ENCODE measurements at places on chromosomes 5 and 9. TPM values are rescaled to one million over a fixed set of nuclear protein-coding genes. Genes with fewer than 3 reads are reported as not detected.

GRCh38 chr5:150577378-150578139, 62.9 kb upstream of the SYNPO start:
- H3K36me3 ChIP-seq: no peaks in the 10 kb centered on the region
- no peaks in the 10 kb centered on the region for H3K27me3 ChIP-seq
- peaks cover 7% of the 10 kb centered on the region for H3K4me1 ChIP-seq
- DNase-seq: no peak

- H3K4me1 ChIP-seq: no peaks in the 10 kb centered on the region
- no peaks in the 10 kb centered on the region for H3K27me3 ChIP-seq
- no peaks in the 10 kb centered on the region for H3K36me3 ChIP-seq
Measured at GRCh38 chr5:11010429-11011210, 249.6 kb upstream of the DAP start.

DNA sequence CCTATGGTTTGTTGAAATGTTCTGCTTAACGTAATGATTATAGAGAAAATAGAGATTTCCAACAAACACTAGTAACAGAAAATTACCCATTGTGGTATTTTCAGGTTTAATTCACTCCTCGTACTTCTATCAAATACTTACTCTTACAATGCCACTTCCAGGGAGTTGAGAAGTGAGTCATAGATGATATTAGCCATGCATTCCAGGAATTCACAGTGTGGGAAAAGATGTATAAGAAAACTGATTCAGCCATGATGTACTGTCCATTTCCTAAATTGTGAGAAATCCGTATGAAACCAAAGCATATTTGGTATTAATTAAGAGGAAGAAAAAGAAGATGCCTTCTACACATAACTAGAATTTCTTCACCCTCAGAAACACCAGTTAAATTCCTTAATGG, 1854.6 kb upstream of the WWC1 start:
- no peak for DNase-seq
- no peaks in the 10 kb centered on the region for H3K4me1 ChIP-seq
- H3K27ac ChIP-seq: no peak overlapping the region
- no peak overlapping the region for H3K4me3 ChIP-seq
- no peaks in the 10 kb centered on the region for H3K27me3 ChIP-seq

DNA sequence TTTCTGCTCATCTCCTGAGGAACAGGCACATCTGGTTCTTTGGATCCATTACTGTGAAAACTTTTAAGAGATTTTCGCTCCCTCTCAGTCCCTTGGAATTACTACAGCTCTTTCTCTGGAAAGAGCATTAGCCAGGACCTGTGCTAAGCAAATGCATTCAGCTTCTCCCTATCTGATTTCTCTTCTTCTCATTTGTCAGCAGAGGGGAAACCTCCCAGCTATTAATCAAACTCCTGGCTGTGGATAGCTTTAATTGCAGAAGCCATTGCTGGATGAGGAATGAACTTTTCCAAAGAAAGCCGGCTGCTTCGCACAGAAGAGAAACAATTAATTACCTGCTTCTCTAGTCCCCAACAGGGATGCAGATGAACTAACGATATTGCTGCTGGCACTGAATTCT, 37.9 kb downstream of the TLR4 start:
- no peak for DNase-seq
- H3K4me1 ChIP-seq: no peaks in the 10 kb centered on the region
- no peak overlapping the region for H3K4me3 ChIP-seq
- H3K27me3 ChIP-seq: no peaks in the 10 kb centered on the region

- no peaks in the 10 kb centered on the region for H3K4me1 ChIP-seq
- H3K36me3 ChIP-seq: no peaks in the 10 kb centered on the region
- H3K4me3 ChIP-seq: no peak overlapping the region
- DNase-seq: no peak
- no peaks in the 10 kb centered on the region for H3K27me3 ChIP-seq
Measured at GRCh38 chr5:87885758-87886157, 382.9 kb downstream of the TMEM161B start.

- H3K27me3 ChIP-seq: no peaks in the 10 kb centered on the region
- no peak for DNase-seq
- H3K27ac ChIP-seq: no peak overlapping the region
- peaks cover 5% of the 10 kb centered on the region for H3K36me3 ChIP-seq
Measured at GRCh38 chr5:169695919-169696490, 58.9 kb downstream of the DOCK2 start.

- no peaks in the 10 kb centered on the region for H3K4me1 ChIP-seq
- H3K27me3 ChIP-seq: no peaks in the 10 kb centered on the region
- no peak overlapping the region for H3K4me3 ChIP-seq
- no peak overlapping the region for H3K27ac ChIP-seq
- no peaks in the 10 kb centered on the region for H3K36me3 ChIP-seq
Measured at GRCh38 chr5:173625673-173626504, 9.4 kb upstream of the BOD1 start.

GRCh38 chr9:136133191-136133958, 14.7 kb upstream of the TMEM250 start:
- H3K4me3 ChIP-seq: no peak overlapping the region
- H3K27me3 ChIP-seq: peaks cover 48% of the 10 kb centered on the region
- H3K4me1 ChIP-seq: peaks cover 5% of the 10 kb centered on the region
- DNase-seq: no peak
- H3K36me3 ChIP-seq: no peaks in the 10 kb centered on the region

- H3K27ac ChIP-seq: no peak overlapping the region
- DNase-seq: peak; percentile 76
- H3K4me1 ChIP-seq: no peaks in the 10 kb centered on the region
Measured at GRCh38 chr9:129726322-129727160, 26.3 kb downstream of the PTGES start.

GRCh38 chr9:130869250-130869649, 27.4 kb downstream of the QRFP start:
- H3K4me3 ChIP-seq: no peak overlapping the region
- H3K4me1 ChIP-seq: peaks cover 19% of the 10 kb centered on the region
- H3K36me3 ChIP-seq: no peaks in the 10 kb centered on the region
- no peaks in the 10 kb centered on the region for H3K27me3 ChIP-seq
- no peak for DNase-seq

DNA sequence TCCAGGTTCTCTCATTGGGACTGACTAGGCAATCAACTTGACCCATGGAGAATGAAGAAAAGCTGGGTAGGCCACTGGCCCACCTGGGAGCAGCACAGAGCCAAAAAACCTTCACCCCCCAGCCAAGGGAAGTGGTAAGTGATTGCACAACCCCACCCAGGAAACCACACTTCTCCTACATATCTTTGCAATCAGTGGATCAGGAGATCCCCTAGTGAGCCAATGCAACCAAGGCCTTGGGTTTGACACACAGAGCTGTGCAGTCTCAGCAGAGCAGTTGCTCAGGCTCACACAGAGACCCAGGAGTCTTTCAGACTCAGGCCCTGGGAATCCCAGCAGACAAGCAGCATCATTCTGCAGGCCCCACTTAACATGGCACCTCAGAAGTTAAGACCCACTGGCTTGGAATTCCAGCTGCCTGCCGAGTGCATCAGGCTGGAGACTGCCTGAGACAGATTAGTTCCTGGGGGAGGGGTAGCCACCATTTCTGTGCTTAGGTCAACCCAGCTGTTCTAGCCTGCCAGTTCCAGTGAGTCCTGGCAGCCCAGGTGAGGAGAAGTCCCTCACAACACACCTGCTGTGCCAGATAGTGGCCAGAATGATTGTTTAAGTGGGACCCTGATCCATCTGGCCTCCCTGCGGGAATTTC, 136.4 kb downstream of the SAXO1 start:
- H3K36me3 ChIP-seq: no peaks in the 10 kb centered on the region
- H3K4me1 ChIP-seq: no peaks in the 10 kb centered on the region
- no peak for DNase-seq
- H3K27me3 ChIP-seq: no peaks in the 10 kb centered on the region
- H3K27ac ChIP-seq: no peak overlapping the region

DNA sequence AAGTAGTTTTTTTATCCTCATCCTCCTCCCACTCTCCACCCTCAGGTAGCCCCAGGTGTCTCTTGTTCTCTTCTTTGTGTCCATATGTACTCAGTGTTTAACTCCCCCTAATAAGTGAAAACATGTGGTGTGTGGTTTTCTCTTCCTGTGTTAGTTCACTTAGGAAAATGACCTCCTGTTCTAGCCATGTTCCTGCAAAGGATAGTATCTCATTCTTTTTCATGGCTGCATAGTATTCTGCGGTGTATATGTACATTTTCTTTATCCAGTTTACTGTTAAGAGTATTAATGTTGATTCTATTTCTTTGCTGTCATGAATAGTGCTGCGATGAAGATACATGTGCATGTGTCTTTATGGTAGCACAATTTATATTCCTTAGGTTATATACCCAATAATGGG, 68.4 kb upstream of the RANBP3L start:
- H3K4me3 ChIP-seq: no peak overlapping the region
- H3K27me3 ChIP-seq: no peaks in the 10 kb centered on the region
- peaks cover 33% of the 10 kb centered on the region for H3K4me1 ChIP-seq
- H3K36me3 ChIP-seq: no peaks in the 10 kb centered on the region
- H3K27ac ChIP-seq: no peak overlapping the region

- peak; percentile 77 for DNase-seq
- no peak overlapping the region for H3K4me3 ChIP-seq
- no peak overlapping the region for H3K27ac ChIP-seq
- H3K27me3 ChIP-seq: no peaks in the 10 kb centered on the region
Measured at GRCh38 chr5:178839319-178839704, 20.4 kb upstream of the ZNF354B start.

DNA sequence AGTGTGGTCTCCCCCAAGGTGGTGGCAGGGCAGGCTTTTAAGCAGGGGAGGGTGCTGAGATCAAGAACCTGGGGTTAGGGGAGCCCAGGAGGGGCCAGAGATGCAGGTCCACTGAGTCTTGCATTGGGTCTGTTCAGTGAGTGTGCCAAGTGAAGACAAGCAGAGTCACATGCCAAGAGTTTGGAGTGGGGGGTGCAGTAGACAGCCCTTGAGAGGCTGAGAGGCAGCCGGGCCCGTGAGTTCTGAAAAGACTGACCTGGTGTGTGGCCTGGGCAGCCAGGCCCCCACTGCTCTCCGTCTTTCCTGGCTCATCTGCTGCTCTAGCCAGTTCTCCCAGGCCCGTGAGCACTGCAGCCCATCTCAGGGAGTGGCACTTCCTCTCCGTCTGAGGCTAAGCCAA, 120.0 kb downstream of the DAB2IP start:
- H3K27me3 ChIP-seq: no peaks in the 10 kb centered on the region
- peak overlapping the region; percentile 76 for H3K27ac ChIP-seq
- H3K4me1 ChIP-seq: peaks cover 17% of the 10 kb centered on the region
- no peak overlapping the region for H3K4me3 ChIP-seq

- no peak overlapping the region for H3K27ac ChIP-seq
- H3K4me3 ChIP-seq: no peak overlapping the region
- no peaks in the 10 kb centered on the region for H3K27me3 ChIP-seq
- peaks cover 9% of the 10 kb centered on the region for H3K4me1 ChIP-seq
- no peaks in the 10 kb centered on the region for H3K36me3 ChIP-seq
- peak; percentile 78 for DNase-seq
Measured at GRCh38 chr9:97703437-97704344, 6.6 kb upstream of the XPA start.

- H3K27me3 ChIP-seq: no peaks in the 10 kb centered on the region
- H3K27ac ChIP-seq: no peak overlapping the region
- H3K4me1 ChIP-seq: no peaks in the 10 kb centered on the region
- no peak for DNase-seq
- no peak overlapping the region for H3K4me3 ChIP-seq
Measured at GRCh38 chr5:115932991-115933390, 29.3 kb upstream of the LVRN start.

DNA sequence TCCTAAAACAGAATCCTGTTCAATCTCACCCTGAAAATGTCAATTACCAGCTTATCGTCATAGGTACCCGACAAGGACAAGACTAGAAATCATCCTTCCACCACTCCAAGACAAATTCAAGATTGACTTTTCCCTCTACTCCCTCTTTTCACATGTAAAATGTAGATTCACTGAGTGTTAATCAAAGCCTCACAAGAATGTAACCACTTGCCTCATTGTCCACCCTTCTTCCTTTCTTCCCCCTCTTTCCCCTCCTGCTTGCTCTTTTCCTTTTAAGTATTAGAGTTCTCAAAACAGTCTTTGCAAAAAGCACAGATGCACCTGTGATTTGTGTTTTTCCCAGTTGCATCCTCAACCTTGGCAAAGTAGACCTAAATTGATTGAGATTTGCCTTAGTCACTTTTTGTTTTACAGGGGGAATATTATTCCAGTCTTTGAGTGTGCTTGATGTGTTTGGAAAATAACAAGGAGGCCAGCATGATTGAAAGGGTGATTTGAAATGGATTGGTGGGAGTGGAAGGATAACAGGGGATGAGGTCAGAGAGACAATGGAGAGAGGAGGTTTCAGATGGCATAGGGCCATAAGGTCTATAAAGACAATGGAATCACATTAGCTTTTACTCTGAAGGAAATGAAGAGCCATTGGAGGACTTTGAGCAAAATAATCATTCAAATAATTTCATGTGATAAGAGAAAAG, 231.3 kb upstream of the TYRP1 start:
- no peak overlapping the region for H3K27ac ChIP-seq
- no peaks in the 10 kb centered on the region for H3K4me1 ChIP-seq
- no peaks in the 10 kb centered on the region for H3K36me3 ChIP-seq
- H3K4me3 ChIP-seq: no peak overlapping the region

DNA sequence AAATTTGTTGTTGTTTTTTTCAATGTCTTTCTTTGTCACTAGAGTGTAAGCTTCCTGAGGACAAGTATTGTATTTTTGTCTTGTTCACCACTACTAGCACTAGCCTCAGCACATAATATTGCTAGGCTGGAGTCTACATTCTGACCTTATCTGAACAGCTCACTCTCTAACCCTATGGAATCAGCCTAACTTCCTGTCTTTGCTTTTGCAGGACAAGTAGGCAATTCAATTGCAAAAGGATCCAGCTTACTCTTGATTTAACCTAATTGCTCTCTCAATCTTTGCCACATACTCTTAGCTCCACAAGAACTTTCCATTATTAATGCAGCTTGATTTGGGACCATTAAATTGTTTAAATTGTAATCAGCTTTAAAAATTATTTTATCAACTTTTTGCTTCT, 308.5 kb downstream of the MAN2A1 start:
- H3K27me3 ChIP-seq: no peaks in the 10 kb centered on the region
- H3K36me3 ChIP-seq: no peaks in the 10 kb centered on the region
- no peak overlapping the region for H3K4me3 ChIP-seq
- no peaks in the 10 kb centered on the region for H3K4me1 ChIP-seq
- H3K27ac ChIP-seq: no peak overlapping the region

- H3K4me3 ChIP-seq: no peak overlapping the region
- no peak overlapping the region for H3K27ac ChIP-seq
- DNase-seq: no peak
- no peaks in the 10 kb centered on the region for H3K27me3 ChIP-seq
- H3K4me1 ChIP-seq: no peaks in the 10 kb centered on the region
Measured at GRCh38 chr5:175052351-175052750, 328.0 kb downstream of the MSX2 start.

The ZNF367 gene
- 5.4 TPM for total RNA-seq

The ST6GALNAC4 gene
- total RNA-seq: 10.6 TPM

The FKBP15 gene
- 29.0 TPM for total RNA-seq

The OTULINL gene
- total RNA-seq: 11.4 TPM

The ROR2 gene
- 10.2 TPM for total RNA-seq

The FASTKD3 gene
- 8.5 TPM for total RNA-seq

The SLC22A4 gene
- 8.2 TPM for total RNA-seq

The BOD1 gene
- total RNA-seq: 60.9 TPM

The SOX30 gene
- not detected for total RNA-seq

Data from adrenal gland (tissue), 19 donors.